ENCODE measurements at places on chromosomes 4 and X.

GRCh38 chr4:78325271-78326157 lies 226.1 kb upstream of the ANXA3 start:
- no peaks in the 10 kb centered on the region for H3K27me3 ChIP-seq
- no peak overlapping the region for H3K4me3 ChIP-seq
- H3K27ac ChIP-seq = no peak overlapping the region
- no peaks in the 10 kb centered on the region for H3K4me1 ChIP-seq
- H3K36me3 ChIP-seq = no peaks in the 10 kb centered on the region

- H3K4me3 ChIP-seq = peak overlapping the region; percentile 78
- H3K4me1 ChIP-seq = peaks cover 14% of the 10 kb centered on the region
- no peaks in the 10 kb centered on the region for H3K36me3 ChIP-seq
- H3K27ac ChIP-seq = peak overlapping the region; percentile 90
These were observed 843 bp downstream of the RPL34 start for GRCh38 chr4:108620933-108621905.

DNA sequence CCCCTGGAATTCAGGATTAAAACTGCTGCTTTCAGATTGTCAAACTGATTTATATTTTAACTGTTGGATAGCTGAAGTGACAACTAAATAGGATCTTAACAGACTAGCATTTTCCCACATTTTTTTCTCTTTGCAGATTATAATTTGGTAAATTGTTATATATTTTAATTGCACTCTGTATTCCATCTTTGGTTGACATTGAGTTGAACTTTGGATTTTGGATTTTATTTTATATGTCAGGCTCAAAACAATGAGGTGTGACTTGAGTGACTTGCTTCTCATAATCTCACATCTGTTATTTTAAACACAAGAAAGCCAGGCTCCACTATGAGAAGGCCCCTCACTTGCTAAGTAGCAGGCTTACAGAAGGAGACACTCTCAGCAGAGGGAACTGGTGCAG lies 38.1 kb downstream of the NAA11 start:
- no peaks in the 10 kb centered on the region for H3K4me1 ChIP-seq
- H3K27ac ChIP-seq = no peak overlapping the region
- DNase-seq = no peak
- H3K36me3 ChIP-seq = no peaks in the 10 kb centered on the region

DNA sequence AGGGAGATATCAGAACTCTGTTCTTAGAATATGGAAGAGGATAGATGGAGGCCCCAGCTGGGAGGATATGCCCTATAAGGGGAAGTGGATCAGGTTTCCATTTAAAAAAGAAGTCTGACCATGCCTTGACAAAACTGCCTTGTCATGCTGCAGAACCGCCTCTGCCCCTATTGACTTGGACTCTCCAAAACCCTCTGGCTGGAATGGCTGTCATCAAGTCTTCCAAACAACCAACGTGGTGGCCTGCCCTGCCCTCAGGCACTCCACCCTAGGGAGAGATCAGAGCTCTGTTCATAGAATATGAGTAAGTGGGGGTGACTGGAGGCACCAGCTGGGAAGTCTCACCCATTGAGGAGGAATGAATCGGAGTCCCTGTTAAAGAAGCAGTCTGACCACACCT lies 114.9 kb downstream of the VSIG4 start:
- no peak overlapping the region for H3K4me3 ChIP-seq
- peaks cover 36% of the 10 kb centered on the region for H3K27me3 ChIP-seq
- no peak overlapping the region for H3K27ac ChIP-seq
- no peaks in the 10 kb centered on the region for H3K4me1 ChIP-seq

GRCh38 chr4:148353571-148353970 lies 88.6 kb downstream of the NR3C2 start:
- no peaks in the 10 kb centered on the region for H3K27me3 ChIP-seq
- no peaks in the 10 kb centered on the region for H3K4me1 ChIP-seq
- no peaks in the 10 kb centered on the region for H3K36me3 ChIP-seq
- no peak overlapping the region for H3K27ac ChIP-seq

GRCh38 chrX:34900691-34901090 lies 41.9 kb upstream of the FAM47B start:
- no peaks in the 10 kb centered on the region for H3K4me1 ChIP-seq
- no peaks in the 10 kb centered on the region for H3K27me3 ChIP-seq
- DNase-seq = no peak
- no peaks in the 10 kb centered on the region for H3K36me3 ChIP-seq
- no peak overlapping the region for H3K4me3 ChIP-seq

DNA sequence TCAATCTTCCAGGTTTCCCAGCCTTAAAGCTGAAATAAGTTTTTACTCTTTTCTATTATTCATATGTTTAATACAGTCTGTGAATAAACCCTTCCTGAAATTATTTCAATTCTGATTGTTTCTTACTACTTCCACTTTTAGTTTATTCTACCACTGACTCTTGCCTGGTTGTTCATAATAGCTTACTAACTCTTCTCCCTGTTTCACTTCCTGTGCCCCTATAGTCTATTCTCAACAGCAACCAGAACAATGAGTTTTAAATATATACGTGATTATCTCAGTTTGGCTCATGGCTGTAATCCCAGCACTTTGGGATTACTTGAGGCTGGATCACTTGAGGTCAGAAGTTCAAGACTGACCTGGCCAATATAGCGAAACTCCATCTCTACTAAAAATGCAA lies 408.0 kb upstream of the SPOCK3 start:
- no peaks in the 10 kb centered on the region for H3K27me3 ChIP-seq
- no peaks in the 10 kb centered on the region for H3K36me3 ChIP-seq
- H3K4me3 ChIP-seq = no peak overlapping the region
- H3K4me1 ChIP-seq = no peaks in the 10 kb centered on the region

- H3K36me3 ChIP-seq = no peaks in the 10 kb centered on the region
- no peak overlapping the region for H3K27ac ChIP-seq
- H3K4me3 ChIP-seq = peak overlapping the region; percentile 87
- H3K27me3 ChIP-seq = no peaks in the 10 kb centered on the region
These were observed 1.6 kb downstream of the APBB2 start for GRCh38 chr4:41212616-41213203.

All from breast epithelium (tissue), 4 donors.